WTC11 (cell line): ENCODE measurements at places on chromosomes 5 and 9.

- DNase-seq, result no peak
Measured at GRCh38 chr5:30413540-30413939, 779.9 kb upstream of the CDH6 start.

DNA sequence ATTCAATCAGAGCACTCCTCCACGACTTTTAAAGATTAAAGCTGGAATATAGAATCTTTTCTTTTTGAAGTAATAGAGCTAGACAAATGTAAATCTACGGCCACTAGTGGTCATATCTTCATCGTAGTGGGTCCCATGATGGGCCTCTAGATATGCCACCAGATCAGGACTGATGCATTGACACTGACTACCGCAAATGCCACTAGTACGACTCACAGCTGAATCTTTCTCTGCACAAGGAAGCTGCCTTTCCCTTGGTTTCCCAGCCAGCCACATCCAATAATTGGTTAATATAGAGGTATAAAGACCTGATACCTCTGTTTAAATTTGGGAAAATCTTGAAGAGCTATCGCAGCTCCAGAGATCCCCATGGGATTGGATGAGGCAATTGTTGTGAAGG, 37.8 kb upstream of the ADRB2 start:
- no peak for DNase-seq

GRCh38 chr5:39119404-39120051, 45.3 kb upstream of the RICTOR start:
- DNase-seq, result no peak

DNA sequence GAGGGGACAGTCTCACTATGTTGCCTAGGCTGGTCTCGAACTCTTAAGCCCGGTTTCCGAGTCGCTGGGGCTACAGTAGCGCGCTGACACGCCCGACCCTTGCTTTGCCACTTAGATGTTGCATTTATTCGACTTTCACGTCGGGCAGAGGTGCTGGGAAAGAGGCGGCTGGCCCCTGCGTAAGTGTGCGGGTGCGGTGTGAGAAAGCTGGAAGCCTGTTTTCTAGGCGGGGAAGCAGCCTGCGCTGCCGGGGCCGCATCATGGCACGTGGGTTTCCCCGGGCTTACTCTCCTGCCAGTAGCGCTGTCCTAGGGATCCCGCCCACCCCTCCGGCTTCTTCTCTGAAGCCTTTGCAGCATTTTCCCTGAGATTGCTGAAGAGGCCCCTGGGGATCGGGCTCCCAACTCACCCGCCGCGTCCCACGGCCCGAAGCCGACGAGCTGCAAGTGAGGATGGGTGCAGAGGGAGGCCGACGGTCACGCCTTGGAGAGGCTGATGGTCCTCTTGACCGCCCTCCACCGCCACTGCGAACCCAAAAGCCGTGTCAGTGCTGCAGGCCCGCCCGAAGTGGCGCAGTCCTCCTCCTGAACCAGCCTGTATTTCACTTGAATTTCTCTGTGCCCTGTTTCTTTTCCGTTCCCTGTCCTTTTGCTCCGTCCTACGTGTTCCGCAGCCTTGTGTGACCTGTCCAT, 5.8 kb upstream of the TRIM41 start:
- DNase-seq, result peak; percentile 71

- DNase-seq, result no peak
Measured at GRCh38 chr5:121009058-121009457, 545.0 kb downstream of the PRR16 start.

DNA sequence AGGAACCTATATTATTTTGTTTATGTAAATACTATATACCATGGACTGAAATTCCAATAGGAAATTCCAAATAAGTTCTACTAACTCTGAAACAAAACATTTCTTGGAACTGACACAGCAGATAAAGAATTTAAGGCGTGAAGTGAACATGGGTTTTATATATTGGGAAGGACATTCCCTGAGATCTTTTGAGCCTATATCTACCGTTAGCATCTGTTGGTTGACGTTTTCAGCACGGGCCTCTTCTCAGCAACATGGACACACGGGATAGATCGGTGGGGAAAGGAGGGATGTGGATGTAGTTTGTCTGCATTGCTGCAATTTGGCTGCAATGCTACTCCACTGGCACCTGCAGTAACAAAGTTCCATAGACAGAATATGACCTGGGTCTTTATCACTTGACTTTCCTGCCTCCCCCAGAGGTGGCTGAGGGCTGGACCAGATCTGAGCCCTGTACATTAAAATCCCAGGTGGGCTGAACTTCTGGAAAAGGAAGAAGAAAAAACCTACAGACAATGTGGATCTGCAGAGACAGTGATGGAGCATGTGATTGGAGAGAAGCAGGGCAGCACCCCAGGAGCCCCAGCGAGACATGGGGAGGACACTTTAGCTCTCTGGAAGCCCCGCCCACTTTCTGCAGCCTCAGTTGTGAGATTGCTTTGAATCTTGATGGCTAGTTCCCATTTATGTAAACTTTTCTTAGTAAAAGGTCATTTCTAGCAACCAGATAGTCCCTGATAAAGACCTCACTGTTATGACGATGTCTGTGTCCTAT, 91.2 kb upstream of the CPEB4 start:
- DNase-seq, result no peak

DNA sequence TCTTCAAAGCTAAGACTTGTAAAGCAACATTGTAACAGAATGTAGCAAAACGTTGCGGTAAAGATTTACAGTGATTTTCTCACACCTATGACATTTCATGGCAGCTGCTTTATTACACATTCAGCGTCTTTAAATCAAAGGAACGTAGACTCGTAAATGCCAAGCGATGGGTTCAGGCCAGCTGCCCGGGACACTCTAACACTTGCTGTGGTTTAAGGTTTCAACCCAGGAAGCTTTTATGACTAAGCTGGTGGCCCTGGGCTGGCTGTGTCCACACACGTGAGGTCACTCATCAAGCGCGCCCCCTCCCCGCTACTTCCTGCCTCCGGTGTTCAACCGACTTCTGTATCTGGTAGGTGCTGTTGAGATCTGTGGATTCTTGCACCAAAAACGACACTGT, 2.5 kb downstream of the SLC6A18 start:
- DNase-seq, result no peak

- DNase-seq, result no peak
Measured at GRCh38 chr5:130714200-130714599, 450.9 kb downstream of the HINT1 start.

DNA sequence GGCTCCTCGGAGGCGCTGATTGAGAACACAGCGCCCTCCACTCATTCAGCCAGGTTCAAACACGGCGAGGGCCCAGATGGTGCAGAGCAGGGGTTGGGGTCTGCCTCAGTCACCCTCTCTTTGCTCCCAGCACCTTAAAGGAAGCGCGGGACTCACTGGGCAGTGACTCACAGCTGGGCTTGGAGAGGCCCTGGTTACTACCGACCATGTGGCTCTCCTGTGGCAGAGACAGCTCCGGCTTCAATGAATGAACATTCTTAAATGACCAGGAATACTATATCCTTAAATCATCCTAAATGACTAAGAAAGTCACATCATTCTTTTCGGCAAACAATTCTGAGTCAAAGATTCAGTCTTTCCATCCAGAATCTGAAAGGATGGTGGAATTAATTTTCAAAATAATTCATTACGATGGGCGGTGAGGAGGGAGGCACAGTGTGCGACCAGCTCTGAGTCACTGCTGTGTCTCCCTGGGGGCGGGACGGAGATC, 1.6 kb upstream of the INPP5E start:
- no peak for DNase-seq

GRCh38 chr9:88828018-88828417, 163.2 kb upstream of the S1PR3 start:
- no peak for DNase-seq

GRCh38 chr5:148202531-148203203, at the start of gene SPINK6:
Gene SPINK6 (plus strand): TSS chr5:148203042. CDS start chr5:148203097, 55 bp downstream.
- no peak for DNase-seq
